ENCODE measurements at places on chromosomes 11 and 22.
A peak's percentile ranks its signal among the peaks of the same experiment; 100 is the strongest.

GRCh38 chr11:92839450-92839849 lies 130.0 kb upstream of the MTNR1B start:
- DNase-seq, result peak; percentile 15

DNA sequence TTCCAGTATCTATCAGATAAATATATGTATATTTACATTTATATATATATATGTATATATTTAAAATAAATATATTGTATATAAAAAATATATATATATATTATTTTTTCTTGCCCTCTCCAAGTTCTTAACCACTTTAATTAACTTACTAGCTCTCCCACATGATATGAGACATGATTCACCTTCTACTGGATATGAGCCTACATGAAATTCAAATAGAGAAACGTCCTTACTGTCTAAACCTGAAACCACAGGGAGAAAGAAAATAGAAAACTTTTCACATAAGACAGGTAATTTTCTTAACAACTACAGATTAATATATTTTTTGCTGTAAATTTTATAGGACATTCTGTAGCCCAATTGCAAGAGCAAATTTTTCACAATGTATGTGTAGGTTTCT lies 391.6 kb downstream of the ETS1 start:
- DNase-seq, result no peak

- DNase-seq, result no peak
Measured at GRCh38 chr11:18393581-18394274, 635 bp upstream of the LDHA start.

DNA sequence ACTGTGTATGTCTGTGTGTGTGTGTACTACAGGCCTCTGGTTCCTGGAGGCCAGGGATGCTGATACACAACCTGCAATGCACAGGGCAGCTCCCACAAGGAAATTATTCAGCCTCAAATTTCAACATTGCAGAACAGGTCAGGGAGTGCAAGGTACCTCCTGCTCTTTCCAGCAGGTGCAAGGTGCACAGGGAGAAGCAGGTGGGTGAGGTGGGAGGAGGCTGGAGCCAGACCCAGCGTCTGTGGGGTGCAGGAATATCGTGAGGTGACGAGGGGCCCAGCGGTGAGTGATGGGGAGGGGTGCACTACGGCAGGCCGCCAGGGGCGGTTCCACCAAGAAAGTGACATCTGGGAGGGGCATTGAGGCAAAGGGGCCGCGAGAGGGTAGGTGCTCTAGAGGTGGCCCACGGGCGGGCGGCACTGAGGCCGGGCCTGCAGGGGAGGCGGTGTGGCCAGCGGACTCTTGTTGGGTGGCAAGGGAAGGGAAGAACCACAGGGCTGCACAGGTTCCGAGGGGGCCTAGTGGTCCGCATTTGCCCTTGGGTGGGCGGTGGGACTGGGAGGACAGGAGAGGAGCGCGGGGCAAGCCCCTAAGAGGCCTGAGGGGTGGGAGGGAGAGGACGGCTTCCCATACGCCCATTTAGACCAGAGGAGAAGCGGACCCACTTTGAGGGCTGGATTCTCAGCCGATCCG lies 21.6 kb downstream of the DGCR6L start:
- no peak for DNase-seq

DNA sequence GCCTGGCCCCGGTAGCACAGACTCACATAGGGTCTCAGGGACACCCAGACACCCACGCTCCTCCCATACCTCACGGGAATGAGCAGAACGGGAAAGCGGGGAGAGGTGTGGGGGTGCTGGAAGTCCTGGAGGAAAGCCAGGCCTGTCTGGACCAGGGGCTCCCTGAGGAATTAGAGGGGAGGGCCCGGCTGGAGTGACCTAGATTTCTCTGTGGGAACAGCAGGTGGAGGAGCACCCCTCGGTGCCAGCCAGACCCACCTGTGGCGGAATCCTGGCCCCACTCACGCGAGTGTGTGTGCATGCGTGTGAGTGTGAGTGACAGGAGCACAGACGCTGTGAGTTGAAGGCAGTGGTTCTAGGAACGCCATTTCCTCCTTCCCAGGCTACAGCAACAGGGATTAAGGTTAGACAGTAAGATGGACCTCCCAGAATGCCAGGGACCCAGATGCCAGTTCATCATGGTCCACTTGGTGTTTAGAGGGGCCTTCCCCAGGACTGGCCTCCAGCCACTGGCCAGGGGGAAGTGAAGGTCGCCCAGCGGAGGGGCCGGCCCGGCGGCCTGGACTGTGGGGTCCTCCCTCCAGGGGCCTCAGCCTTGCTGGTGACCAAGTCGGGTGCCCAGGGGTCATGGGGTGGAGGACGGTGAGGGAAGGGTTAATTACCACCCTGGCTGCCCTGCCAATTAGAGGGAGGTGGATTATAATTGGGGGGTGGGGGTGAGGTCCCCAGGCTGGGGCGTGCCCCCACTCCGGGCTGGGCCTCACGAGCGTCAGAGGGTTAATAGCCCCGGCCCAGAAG lies 1.0 kb downstream of the PKP3 start:
- DNase-seq, result no peak

DNA sequence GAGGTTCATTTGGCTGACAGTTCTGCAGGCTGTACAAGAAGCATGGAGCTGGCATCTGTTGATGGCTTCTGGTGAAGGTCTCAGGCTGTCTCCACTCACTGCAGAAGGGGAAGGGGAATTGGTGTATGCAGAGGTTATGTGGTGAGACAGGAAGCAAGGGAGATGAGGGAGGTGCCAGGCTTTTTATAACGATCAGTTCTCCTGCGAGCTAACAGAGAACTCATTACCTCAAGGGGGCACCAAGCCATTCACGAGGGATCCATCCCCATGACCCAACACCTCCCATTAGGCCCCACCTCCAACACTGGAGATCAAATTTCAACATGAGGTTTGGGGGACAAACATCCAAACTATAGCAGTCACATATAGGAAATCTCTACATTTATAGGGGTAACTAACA lies 38.7 kb upstream of the E2F8 start:
- DNase-seq, result no peak

DNA sequence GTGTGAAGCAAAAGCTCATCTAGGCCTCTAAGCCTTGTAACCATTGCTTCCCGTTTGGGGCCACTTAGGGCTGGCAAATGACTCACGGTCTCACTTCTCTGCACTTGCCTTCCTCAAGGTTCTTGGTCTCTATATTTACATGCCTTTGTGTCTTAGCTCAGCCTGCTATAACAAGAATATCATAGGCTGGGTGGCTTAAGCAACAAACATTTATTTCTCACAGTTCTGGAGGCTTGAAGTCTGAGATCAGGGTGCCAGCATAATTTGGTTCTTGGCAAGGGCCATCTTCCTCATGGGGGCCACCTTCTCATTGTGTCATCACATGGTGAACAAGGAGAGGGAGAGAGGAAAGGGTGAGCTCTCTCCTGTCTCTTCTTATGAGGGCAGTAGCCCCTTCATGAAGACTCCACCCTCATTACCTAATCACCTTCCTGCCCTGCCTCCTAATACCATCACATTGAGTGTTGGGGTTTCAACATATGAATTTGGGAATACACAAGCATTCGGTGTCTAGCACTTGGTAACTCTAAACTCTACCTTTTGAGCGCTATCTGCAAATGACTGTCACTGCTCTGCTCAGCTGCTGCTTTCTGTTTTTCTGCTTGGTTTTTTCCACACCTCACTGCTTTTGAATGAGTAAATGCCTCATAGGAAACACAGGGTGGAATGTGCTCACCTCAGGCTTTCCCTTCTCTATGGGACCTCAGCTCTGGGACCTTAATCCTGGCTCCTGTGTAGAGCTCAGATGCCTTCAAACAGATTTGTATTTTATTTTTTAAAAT lies 16.2 kb upstream of the ME3 start:
- DNase-seq, result peak; percentile 93

- no peak for DNase-seq
Measured at GRCh38 chr11:76329983-76330382, 50.9 kb downstream of the THAP12 start.

DNA sequence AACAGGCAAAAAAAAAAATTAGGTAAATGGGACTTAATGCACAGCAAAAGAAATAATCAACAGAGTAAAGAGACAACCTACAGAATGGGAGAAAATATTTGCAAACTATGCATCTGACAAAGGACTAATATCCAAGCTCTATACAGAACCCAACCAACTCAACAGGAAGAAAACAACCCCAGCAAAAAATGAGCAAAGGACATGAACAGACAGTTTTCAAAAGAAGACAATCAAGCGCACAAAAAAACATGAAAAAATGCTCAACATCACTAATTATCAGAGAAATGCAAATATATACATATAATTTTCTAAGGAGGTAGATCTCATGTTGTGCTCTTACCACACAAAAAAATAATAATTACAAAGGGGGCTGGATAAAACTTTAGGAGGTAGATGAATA lies 36.5 kb upstream of the USP47 start:
- no peak for DNase-seq

GRCh38 chr11:22851477-22851876 lies 8.8 kb downstream of the CCDC179 start:
- DNase-seq, result no peak

- DNase-seq, result no peak
Measured at GRCh38 chr11:72100009-72100408, 3.1 kb downstream of the LAMTOR1 start.

DNA sequence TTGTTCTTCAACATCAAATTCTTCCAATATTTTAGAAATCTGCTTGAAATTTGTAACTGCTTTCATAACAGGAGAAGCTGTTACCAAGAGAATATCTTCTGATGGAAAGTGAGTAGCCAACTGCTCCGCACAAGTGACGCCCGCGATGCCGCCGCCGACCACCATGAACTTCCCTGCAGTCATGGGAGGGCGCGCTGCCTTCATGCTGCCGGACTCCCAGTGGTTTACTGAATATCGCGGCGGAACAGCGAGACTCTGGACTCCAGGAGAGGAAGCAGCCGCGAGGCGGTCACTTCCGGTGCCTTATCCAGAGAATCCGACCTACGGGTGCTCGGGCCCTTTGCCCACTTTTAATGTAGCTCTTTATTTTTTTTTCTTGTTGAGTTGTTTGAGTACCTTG lies 190.6 kb downstream of the GUCY1A2 start:
- no peak for DNase-seq

- no peak for DNase-seq
Measured at GRCh38 chr11:78400116-78400515, 17.5 kb downstream of the GAB2 start.

DNA sequence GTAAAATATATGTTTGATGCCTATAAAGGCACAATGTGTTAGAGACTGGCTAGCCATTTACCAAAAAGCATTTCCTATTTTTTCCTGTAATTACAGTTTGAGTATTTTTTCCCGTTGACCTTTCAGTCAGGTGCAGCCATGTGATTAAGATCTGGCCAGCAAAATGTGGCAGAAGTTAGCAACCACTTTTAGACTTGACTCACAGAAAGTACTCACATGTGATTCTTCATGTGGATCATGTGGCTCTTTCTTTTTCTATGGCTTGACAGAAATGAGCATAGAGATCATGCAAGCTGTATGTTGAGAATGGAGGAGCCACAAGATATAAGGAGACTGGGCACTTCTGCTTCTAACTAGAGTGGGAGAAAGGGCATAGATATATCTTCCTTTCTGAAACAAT lies 27.3 kb upstream of the RAB38 start:
- no peak for DNase-seq

DNA sequence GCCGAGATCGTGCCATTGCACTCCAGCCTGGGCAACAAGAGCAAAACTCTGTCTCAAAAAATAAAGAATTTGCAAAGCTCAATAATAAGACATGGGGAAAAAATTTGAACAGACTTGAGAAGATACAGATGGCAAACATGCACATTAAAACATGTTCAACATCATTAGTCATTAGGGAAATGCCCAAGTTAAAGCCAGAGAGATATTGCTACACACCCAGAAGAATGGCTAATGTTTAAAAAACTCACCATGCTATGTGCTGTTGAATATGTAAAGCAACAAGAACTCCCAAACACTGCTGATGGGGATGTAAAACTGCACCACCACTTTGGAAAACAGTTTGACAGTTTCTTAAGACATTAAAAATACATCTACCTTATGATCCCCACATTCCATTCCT lies 12.6 kb downstream of the LRRC75B start:
- DNase-seq, result peak; percentile 93

DNA sequence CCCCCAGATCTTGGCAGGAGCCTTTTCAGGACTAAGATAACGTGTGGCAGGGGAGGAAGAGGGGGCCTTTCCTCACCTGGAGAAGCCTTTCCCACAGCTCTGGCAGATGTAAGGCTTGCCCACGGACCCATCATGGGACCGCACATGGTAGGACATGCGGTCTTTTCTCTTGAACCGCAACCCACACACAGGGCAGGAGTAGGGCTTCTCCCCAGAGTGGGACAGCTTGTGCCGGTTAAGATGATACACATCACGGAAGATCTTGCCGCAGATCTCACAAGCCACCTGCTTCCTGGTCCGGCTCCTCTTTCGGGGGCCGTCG lies 1.9 kb downstream of the PATZ1 start:
- DNase-seq, result no peak

DNA sequence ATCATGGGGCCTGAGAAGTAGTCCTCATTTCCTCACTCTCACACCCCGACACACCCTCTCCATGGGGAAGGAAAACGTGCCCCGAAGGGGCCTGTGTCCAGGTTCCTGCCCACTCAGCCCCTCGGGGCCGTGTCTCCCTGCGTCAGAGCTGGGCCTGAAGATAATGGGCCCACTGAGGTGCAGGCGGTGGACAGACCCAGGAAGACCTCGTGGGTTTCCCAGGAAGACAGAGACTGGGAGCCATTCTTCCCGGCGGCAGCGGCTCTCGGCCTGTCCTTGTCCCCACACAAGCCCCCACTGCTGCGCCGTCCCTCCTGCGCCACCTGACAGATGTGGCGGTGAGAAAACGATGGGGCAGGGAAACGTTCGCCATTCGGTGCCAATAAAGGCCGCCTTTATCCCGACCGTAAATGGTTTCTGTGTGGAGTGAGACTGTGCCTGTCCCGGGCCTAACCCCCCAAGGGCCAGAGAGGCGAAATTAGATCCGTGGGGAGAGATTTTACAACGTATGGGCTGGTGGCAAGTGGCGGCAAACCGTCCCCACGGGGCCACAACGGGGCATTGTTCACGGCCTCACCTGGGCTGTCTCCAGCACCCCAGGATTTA lies 89.0 kb downstream of the CDKN1C start:
- DNase-seq, result no peak

DNA sequence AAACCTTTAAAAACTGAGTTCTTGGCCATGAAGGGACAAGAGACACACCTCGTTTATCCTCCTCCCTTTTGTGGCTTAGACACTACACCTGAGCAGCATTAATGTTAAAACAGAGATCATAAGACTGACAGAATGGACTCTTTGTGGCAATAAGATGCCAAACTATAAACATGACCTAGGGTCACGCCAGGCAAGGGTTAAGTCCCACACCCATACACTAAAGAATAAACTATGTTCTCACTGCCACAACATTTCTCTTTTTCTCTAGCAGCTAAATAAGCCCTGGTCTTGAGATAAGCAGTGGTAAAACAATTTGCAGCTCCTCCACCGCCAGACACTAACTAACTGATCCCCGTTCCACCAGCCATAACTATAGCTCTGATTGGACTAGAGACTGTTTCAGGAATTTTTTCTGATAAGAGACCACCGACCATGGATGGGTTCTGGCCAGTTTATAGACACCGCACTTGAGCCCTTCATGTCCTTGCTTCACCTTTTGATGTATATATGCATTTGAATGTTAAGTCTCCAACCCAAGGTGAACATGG lies 4.9 kb upstream of the SLCO2B1 start:
- DNase-seq, result no peak

Data from AG10803 (cell line).